LHCN-M2 (cell line): ENCODE measurements at places on chromosomes 2 and 18.

GRCh38 chr18:48720655-48721025 is 181.8 kb downstream of the CTIF start:
- no peak for DNase-seq

- no peak for DNase-seq
These were observed 16.2 kb upstream of the ZCCHC2 start for GRCh38 chr18:62506495-62507143.

DNA sequence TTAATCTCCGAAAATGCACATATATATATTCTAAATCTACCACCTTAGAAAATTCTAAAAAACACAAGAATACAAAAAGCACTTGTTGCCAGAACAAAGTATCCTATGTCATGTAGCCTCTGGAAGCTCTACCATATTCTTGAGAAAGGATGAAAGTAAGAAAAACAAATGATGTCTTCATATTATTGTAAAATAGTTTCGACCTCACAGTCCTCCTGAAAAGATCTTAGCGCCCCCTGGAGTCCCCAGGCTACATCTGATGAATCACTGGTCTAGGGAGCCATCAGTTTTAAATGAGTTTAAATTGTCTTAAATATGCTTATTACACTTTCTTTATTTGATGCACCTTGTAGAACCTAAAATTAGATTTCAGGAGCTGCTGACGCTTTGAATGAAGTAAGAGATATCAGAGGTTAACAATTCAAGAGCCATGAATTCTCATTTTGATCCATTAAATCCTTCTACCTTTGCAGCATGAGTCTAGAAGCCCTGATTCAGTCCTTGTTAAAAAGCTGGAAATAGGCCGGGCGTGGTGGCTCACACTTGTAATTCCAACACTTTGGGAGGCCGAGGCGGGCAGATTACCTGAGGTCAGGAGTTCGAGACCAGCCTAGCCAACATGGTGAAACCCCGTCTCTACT is 138.8 kb downstream of the MCFD2 start:
- DNase-seq = peak; percentile 69

DNA sequence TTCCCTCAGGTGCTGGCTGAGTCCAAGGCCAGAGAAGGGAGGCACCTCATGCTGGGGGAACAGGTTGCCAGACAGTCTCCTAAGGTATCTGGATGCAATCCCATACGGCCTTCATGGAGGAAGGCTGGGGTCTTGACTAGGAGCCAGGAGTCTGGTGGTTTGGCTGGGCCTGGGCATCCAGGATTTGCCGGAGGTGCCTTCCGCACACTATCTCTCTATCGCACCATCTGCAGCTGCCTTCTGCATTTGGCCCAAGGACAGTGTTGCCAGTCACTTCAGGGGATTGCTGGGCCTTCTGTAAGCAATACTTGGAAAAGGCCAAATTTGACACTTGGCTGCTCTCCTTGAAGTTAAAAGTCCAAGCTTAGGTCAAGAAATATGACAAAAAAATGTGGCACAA is 327.2 kb downstream of the EN1 start:
- DNase-seq = no peak

GRCh38 chr2:197131558-197131855 is 179.1 kb downstream of the ANKRD44 start:
- DNase-seq = no peak

- DNase-seq = peak; percentile 84
These were observed 39.4 kb downstream of the MAP4K4 start for GRCh38 chr2:101736861-101737291.

- DNase-seq = peak; percentile 55
These were observed 143.6 kb upstream of the MAP3K20 start for GRCh38 chr2:172931918-172932520.

GRCh38 chr2:77144772-77145171 is 377.4 kb downstream of the LRRTM4 start:
- DNase-seq = no peak

DNA sequence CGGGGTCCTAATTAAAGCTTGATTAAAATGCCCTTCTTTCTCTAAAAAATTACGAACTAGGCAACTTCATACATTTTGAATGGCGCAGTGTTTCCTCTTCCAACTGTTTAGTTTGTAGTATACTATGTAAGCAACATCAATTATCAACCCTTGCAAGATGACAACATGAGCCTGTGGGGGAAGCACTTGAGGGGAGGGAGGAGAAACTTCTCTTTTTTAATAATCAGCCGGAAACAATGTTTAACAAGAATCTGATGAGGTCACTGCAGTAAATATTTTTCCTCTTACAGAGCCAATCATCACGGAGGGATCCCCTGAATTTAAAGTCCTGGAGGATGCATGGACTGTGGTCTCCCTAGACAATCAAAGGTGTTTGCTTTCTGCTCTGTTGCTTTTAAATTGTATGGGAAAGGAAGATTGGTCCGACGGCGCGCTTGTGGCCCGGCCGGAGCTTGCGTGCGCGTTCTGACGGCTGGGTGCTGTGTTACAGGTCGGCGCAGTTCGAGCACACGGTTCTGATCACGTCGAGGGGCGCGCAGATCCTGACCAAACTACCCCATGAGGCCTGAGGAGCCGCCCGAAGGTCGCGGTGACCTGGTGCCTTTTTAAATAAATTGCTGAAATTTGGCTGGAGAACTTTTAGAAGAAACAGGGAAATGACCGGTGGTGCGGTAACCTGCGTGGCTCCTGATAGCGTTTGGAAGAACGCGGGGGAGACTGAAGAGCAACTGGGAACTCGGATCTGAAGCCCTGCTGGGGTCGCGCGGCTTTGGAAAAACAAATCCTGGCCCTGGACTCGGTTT is 5.3 kb upstream of the DLX1 start:
- no peak for DNase-seq

GRCh38 chr2:49973917-49974368 is 819.6 kb upstream of the FSHR start:
- DNase-seq = no peak

- DNase-seq = no peak
These were observed 164.1 kb downstream of the KLHL29 start for GRCh38 chr2:23549051-23549450.

DNA sequence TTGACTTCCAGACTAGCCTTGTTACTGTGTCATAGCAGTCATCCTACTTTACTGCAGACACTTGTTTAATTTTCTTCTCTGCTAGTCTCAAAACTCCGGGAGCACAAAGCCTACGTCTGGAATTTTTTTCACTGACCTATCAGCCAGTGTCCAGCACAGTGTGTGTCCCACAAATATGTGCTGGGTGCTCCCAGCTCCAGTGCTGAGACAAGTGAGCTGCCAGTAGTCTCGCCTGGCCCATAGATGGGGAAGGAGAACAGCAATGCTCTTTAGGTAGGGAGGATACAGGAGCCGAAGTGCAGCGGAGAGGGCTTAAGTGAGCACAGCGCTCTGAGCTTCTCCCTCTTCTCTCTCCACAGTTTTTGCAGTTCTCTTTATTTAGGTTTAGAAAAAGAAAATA is 34.0 kb downstream of the ARHGAP28 start:
- DNase-seq = no peak

- no peak for DNase-seq
These were observed 1.4 kb downstream of the ANO7 start for GRCh38 chr2:241189856-241190201.

DNA sequence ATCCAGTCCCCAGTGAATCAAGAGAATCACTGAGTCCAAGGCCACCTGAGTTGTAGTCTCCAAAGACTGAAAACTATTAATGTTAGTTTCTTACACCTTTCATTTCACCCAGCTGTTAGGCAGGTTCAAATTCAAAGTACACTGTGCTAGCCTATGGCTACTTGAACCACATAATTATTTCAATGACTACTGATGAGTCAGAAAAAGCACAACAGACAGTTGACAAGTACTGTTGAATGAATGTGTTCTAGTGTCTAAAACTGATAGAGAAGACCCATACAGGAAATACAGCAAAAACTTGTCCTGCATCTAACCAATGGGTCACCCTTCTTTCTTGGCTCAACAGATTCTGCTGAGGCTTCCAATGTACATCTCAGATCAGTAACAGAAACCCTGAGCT is 160.9 kb downstream of the MYO5B start:
- DNase-seq = peak; percentile 8

DNA sequence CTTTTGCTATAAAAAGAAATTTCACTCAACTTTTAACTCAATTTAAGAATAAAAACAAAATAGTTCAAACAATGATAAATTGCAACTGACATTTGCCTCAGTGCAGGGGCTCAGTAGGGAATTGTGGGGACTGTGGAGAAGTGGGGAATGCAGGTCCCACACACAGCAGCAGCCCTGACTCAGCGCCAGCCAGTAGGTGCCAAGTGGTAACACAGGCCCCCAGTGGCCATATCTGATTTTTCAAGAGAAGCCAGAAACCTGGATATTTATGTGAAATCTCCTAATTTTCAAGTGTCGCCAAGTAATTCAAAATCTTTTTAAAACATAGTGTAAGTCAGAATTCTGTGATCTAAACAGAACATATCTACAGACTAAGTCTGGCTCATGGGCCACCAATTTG is 186.3 kb downstream of the EN1 start:
- no peak for DNase-seq

- no peak for DNase-seq
These were observed 156.5 kb downstream of the NAPG start for GRCh38 chr18:10682368-10682714.

DNA sequence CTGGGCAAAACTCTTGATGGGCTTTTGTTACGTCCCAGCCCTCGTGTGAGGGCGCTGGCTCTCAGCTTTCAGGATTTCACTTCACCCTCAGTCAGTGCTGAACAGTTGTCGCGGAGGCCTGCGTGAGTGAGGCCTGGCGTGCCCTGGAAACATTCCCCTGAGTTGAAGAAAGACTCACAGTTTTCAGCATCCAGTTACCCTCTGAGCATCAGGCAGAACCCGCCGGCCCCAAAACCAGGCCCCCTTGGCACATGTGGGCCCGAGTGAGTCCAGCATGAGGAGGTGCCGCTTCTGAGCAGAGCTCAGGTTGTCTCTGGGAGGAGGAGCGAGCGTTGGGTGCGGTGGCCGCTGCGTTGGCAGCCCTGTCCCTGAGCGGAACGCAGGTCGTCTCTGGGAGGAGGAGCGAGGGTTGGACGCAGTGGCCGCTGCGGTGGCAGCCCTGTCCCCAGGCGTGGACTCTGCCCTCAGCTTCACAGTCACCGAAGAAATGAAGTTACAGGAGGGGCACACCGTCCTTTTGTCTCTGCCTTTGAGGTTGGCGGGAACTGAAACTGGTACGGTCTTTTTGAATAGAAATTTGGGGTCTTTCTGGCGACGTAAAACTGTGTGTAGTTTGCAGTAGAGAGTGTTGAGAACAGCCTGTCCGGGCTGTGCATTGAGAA is at the start of gene NEU4:
Gene NEU4 (plus strand): TSS at position 473 of the 662 bp plus-strand sequence. CDS start 5,292 bp downstream, outside the sequence.
- DNase-seq = no peak

- no peak for DNase-seq
These were observed 115.4 kb downstream of the TMEM200C start for GRCh38 chr18:5779922-5780321.

GRCh38 chr2:238296638-238297457 is 8.4 kb upstream of the PER2 start:
- no peak for DNase-seq

DNA sequence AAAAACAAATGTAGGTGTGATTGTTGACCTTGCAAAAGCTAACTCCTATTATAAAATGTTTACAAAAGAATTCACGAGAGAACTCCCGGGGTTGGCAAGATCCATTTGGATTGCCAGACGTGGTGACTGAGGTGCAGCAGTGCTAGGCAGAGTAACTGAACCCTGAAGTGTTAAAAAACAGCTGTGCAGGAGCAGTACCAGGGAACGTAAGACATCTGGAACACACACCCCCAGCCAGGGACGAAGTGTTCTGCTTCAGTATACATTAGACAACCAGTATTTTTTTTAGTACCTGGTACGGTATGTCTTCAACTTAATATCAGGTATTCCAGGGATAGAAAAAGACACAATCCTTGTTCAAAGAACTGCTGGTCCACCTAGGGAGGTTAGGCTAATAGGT is 272.1 kb upstream of the EPAS1 start:
- DNase-seq = no peak

DNA sequence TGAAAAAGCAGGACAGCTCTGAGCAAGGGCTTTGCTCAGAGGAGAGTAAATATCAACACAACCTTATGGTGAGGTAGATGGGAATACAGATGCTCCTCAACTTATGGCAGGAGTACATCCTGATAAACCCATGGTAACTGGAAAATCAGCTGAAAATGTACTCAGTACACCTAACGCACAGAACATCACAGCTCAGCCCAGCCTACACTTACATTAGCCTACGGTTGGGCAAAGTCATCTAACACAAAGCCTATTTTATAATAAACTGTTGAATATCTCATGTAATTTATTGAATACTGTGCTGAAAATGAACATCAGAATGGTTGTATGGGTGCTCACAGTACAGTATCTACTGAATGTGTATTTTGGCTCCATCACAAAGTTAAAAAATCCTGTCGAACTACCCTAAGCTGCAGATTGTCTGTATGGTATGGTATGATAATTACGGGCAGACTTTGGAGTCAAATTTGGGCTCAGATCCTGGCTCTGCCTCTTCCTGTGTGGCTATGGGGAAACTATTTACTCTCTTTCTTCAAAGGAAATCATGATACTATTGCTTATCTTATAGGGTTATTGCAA is 120.3 kb upstream of the LYPD1 start:
- no peak for DNase-seq

DNA sequence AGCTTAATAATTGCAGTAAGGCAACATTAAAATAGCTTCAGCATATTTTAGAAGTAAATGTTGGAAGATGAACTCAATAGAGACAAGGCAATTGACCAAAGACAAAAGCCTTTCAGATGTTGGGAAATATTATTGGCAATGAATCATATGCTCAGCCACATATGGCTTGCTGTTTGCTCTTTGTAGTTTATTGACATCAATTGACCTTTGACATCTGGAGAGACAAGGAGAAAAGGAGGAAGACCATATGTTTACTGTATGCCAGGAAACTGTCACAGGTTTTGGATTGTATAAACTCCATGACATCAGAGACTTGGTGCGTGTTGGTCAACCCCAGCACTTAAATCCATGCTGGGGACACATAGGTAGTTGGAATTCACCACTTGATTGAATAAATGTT is 60.6 kb upstream of the SLC16A14 start:
- DNase-seq = no peak

DNA sequence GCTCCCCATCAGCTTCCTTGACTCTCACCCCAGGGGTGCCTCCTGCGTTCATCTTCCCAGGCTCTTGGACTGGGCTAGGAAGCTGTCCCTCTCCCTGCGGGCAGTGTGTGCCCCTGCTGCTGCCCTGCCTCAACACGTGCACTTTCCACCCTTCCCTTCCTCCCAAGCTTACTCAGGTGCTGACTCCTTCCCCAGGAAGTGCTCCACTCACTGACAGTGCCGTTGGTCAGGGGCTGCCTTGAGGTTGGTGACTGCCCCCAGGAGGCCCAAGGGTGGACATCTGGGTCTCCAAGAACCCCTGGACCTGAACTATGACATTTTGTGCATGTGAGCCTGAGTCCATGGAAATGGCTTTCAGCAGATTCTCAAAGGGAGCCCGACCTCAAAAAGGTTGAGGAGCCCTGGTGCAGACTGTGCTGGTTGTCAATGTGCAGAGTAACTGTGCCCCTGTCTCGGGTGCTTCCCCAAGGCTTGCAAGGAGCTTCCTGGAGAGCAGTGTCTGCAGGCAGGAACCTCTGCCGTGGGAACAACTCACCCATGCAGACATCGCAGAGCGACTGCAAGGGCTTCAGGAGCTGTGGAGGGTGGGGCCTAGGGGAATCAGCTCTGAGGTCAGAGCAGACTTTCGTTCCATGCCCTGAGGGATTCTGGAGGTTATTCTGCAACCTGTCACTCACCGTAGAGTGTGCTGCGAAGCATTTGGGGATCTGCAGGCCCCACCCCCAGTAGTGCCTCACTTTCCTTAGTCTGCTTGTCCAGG is 116.5 kb upstream of the MCFD2 start:
- DNase-seq = no peak
